ENCODE measurements at places on chromosomes 7 and 10.

GRCh38 chr7:98862716-98863420, 6.9 kb downstream of the TMEM130 start:
- no peak for DNase-seq

DNA sequence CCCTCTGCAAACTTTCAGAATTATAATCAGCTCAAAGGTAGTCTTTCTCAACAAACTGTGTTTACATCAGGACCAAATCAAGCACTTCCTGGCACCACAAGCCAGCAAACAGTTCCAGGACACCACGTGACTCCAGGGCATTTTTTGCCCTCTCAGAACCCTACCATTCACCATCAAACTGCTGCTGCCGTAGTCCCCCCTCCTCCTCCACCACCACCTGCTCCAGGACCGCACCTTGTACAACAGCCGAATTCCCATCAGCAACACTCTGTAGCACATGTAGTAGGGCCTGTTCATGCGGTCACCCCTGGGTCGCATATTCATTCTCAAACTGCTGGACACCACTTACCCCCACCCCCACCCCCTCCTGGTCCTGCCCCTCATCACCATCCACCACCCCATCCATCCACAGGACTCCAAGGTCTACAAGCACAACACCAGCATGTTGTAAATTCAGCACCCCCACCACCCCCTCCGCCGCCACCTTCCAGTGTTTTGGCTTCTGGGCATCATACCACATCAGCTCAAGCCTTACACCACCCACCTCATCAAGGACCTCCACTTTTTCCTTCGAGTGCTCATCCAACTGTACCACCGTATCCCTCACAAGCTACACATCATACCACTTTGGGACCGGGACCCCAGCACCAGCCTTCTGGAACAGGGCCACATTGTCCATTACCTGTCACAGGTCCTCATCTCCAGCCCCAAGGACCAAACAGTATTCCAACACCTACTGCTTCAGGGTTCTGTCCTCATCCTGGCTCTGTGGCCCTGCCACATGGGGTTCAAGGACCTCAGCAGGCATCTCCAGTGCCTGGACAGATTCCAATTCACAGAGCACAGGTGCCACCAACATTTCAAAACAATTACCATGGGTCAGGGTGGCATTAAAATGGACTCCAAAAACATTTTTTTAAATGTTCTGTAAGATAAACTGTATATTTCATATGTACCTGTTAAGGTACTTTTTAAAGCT, 98.7 kb downstream of the KMT2E start:
- no peak for DNase-seq

DNA sequence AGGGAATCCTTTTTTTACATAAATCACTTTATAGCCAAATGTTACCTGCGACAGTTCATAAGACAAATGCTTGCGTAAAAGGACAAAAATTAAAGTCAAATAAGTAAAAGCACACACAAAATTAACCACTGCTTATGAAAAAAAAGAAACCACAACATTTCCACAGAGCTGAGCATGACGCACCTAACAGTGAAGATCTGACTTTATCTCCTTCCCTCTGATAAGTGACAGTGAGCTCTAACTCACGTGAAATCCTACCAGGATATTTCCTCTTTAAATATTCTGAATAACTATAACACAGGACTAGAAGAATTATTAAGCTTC, 225.5 kb downstream of the SFMBT2 start:
- peak; percentile 68 for DNase-seq

DNA sequence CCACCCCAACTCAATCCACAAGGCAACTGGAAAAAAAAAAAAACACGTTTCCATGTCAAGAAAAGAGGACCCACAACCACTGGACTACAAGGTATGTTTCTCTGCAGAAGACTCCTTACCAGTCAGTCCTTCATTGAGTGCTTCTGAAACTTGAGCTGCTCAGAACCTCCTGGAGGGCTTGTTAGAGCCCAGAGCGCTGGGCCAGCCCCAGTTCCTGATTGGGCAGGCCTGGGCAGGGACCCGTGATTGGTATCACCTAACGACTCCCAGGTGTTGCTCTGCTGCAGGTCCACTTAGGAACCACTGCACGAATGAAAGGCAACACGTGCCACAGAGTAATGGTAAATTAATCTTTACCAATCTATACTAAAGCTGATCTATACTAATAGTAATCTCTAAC, 473 bp upstream of the CCDC201 start:
- no peak for DNase-seq

GRCh38 chr7:14229047-14229446, 239.6 kb upstream of the ETV1 start:
- DNase-seq: no peak

DNA sequence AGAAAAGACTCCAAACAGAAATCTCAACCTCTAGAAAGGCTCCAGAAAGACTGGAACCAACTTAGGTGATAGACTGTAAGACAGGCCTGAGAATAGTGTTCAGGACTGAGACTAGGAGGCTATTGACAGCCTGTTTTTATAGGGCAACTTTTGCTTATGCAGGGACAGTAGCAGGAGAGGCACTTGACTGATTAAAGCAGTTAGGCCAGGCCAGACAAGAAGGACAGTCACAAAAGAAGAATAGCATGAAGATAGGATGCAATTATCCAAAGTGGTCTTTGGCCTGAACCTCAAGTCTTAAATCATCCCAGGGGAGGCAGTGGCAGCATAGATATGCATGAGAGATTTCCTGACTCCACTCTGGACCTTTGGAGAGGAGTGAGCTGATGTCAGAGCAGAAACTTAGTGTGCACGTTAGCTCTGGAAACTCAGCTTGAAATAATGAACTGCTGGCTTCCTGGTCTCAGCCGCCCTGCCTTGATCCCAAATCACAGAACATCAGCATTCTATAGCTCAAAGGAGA, 290.6 kb downstream of the SORCS3 start:
- no peak for DNase-seq

DNA sequence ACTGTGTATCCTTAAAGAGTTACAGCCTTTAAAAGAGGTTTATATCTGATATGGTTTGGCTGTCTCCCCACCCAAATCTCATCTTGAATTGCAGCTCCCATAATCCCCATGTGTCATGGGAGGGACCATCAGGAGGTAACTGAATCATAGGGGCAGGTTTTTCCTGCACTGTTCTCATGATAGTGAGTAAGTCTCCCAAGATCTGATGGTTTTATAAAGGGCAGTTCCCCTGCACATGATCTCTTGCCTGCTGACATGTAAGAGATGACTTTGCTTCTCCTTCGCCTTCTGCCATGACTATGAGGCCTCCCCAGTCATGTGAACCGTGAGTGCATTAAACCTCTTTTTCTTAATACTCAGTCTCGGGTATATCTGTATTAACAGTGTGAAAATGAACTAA, 9.7 kb downstream of the RTKN2 start:
- DNase-seq: peak; percentile 49

DNA sequence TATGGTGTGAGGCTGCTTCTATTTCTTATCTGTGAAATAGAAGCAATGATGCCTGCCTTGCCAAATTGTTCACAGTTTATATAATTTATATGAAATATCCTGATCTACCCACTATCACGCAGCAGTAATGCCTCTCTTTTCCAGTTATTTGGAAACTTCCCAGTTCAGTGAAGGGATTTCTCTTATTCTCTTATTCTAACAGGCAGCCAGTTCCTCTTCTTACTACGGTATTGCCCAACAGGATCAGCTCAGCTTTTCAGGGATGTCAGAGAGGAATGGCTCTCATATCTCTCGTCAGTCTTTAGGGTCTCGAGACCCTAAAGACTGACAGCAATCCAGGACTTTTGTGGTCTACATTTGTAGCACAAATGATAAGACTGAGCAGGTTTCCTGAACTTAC, 215.6 kb downstream of the CREB5 start:
- peak; percentile 59 for DNase-seq

GRCh38 chr10:71045936-71046335, 157.6 kb upstream of the PCBD1 start:
- no peak for DNase-seq

DNA sequence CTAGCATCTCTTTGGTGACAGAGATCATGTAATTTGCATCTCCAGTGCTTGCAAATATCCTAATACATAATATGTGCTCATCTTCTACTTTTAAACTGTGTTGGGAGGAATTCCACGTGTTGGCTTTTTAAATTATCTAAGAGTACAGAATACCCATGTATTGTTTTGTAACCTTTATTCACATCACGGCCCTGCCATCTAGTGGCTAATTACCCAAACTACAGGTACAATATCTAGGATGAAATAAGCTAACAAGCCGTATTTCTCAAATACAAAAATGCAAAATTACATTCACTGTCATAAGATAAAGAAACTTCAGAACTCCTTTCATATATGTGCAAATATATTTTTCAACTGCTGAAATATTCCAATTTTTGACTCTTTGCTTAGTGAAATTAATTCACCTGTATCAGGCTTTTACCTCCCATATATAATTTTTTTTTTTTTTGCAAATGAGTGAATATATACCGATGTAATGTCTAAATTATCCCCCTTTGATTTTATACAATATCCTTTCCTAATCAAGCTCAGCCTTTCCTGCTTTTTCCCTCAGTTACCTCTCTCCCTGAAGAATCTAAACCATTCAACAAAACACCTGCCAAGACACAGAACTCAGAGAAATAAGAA, 30.3 kb upstream of the LSM8 start:
- peak; percentile 68 for DNase-seq

DNA sequence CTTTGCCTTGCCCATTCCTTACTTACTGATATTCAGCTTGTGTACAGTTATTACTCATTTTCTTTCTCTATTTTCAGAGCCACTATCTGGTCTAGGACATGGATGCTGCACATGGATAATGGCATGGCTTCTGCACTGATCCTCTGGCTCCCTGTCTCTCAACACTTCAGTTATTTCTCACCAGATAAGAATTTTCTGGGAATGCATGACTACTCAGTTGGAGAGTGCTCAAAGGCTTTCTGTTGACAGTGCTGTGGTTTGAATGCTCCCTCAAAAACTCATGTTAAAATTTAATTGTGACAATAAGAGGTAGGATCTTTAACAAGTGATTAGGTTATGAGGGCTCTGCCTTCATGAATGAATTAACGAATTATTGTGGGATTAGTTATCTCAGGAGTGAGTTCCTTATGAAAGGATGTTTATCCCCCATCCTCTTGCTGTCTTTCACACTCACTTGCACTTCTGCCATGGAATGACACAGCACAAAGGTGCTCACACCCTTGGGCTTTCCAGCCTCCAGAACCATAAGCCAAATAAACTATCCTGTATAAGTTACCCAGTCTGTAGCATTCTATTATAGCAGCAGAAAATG, 16.1 kb upstream of the PIK3CG start:
- no peak for DNase-seq

- DNase-seq: peak; percentile 45
Observed at GRCh38 chr7:95684037-95684436, 87.7 kb upstream of the PDK4 start.

All from suppressor macrophage treated with lipopolysaccharide for 1 hour (primary cell).